ENCODE measurements at places on chromosomes 13 and 19.

- no peak for DNase-seq
Observed at GRCh38 chr13:70183041-70183440, 74.8 kb upstream of the KLHL1 start.

GRCh38 chr13:112931028-112931934, 37.7 kb upstream of the MCF2L start:
- DNase-seq = no peak

- no peak for DNase-seq
Observed at GRCh38 chr19:9150650-9151049, 10.5 kb downstream of the ZNF317 start.

- DNase-seq = no peak
Observed at GRCh38 chr13:110197026-110197425, 109.9 kb downstream of the COL4A1 start.

- no peak for DNase-seq
Observed at GRCh38 chr19:30676990-30677679, 305.0 kb downstream of the ZNF536 start.

DNA sequence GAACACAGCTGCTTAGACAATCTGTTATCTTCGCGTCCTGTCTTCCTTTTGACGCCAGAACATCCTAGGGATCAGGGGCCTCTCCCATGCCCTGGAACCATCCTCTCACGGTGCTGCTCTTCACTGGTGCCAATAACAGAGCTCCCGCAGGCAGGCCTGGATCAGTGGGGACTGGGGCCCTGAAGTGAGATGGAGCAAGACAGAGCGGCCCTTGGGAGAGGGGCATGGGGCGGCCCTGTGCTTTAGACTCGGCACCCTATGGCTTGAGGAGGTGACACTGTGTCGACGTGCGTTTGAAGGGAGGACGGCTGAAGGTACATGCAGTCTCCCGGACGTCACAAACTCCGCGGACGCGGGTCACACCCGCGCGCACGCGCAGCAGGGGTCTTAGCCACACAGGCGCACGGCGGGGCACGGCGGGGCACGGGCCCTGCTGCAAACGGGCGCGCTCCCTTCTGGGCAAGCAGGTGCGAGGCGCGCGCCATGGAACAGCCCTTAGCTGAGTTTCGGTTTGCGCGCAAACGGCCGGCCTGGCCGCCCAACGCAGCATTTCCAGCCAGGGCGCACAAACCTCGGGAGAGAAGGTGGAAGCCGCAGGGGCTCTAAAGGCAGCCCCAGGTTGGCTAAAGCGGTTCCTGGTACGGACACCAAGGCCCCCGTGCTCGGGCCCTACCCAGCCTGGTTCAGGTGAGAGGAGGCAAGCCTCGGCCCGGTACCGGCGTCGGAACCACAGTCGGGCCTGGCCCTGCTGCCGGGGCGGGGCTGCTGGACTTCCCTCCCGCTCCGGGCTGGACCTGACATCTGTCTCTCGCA, 16.5 kb upstream of the RNF17 start:
- DNase-seq = no peak

- no peak for DNase-seq
Observed at GRCh38 chr19:42175952-42176648, 41.4 kb downstream of the DEDD2 start.

- no peak for DNase-seq
Observed at GRCh38 chr19:57338877-57339276, 12.2 kb upstream of the ZNF304 start.

DNA sequence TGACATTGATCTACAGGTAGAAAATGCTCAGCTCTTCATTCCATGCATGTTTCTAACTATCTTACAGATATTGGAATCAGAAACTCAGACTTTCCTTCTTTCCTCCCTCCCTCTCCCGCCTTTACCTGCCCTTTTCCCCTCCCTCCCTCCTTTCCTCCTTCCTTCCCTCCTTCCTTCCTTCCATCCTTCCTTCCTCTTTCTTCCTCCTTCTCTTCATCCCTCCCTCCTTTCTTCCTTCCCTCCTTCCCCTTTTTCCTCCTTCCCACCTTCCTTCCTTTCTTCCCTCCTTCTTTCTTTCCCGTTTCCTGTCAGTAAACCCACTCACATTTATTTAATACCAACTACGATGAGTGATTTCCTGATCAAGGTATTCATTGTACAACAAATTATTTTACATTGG, 113.4 kb upstream of the IRS2 start:
- no peak for DNase-seq

GRCh38 chr13:102608974-102609373, 12.2 kb downstream of the TPP2 start:
- no peak for DNase-seq

DNA sequence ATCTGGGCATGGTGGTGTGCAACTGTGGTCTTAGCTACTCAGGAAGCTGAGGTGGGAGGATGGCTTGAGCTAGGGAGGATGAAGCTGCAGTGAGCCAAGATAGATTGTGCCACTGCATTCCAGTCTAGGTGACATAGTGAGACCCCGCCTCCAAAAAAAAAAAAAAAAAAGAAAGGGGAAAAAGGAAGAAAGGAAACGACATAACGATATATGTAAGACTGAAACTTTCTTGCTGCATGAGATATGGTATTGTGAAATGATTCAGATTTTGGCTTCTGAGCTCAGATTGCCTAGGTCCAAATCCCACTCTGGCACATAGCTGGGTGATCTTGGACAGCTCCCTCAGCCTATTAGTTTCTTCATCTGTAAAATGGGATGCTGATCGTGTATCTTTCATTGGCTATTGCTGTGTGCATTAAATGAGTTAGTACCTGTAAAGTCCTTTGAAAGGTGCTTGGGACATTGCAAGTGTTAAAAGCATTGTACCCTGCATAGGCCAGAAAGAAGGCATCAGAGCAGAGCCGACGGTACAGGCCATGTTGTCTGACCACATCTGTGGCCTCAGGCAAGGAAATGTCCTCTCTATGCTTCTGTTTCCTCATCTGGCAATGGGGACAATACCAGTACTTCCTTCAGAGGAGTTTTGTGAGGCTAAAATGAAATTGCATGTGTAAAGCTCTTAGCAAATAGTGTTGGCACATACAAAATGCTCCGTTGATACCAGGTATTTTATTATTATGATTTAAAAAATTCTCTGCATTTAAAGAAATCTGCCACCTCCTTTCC, 32.6 kb upstream of the SLC46A3 start:
- no peak for DNase-seq

DNA sequence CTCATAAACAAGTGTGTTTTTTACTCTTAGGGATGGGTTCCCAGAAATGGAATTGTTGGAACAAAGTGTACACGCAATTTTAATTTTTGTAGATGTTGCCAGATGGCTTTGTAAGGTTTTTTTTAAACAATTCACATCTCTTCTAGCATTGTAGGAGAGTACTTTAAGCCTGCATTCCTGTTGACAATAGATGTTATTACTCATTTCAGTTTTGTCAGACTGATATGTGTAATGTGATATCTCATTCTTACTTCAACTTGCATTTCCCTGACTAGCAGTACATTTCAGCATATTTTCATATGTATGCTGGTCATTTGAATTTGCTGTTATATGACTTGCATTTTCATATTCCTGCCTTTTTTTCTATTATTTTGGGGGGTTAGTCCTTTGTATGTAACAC, 186.6 kb upstream of the SLITRK6 start:
- DNase-seq = no peak

DNA sequence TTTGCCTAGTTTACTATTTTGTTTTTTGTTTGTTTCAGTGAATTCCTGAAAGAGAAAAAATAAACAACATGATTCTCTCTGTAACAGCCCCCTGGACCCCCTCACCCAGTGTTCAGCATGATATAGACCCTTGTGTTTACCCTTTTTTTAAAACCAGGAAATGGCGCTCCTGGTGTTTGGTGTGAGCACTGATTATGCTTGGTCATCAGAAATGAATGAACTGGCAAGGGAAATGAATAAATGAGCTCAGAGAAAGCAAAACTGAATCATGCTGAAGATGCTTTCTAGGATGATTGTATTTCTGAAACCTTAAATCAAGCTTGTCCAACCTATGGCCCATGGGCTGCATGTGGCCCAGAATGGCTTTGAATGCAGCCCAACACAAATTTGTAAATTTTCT, 22.1 kb downstream of the WASF3 start:
- DNase-seq = no peak

DNA sequence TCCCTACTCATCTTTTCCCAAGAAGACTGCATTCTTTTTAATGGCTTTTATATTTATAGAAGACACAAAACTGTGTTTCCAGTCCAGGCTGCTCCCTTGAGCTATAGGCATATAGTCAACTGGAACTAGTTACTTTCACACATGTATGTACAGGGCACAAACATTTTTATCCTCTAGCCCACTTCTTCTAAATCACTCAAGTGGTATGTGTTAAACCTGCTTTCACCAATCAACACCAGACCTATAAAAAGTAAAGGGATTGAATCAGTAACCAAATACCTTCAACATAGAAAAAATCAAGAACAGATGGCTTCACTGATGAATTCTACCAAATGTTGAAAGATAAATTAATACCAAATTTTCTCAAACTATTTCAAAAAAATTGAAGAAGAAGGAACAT, 584.2 kb upstream of the SLITRK1 start:
- DNase-seq = no peak

DNA sequence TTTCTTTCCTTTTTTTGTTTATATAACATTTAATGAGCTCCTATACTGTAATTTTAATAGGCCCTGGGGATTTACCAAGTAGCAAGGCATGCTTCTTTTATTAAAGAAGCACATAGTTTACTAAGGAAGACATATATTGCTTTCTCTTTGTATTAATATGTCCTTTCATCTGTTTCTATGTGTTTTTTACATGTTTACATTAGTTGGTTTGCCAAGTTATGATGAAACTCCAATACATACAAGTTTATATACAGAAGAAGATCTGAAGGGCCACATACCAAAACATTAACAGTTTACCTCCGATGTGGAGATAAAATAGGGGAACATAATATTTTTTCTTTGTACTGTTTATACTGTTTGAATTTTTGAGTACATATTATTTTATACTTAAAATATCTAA, 100.9 kb downstream of the LACC1 start:
- no peak for DNase-seq

- no peak for DNase-seq
Observed at GRCh38 chr13:113393226-113393562, 29.3 kb upstream of the GRTP1 start.

DNA sequence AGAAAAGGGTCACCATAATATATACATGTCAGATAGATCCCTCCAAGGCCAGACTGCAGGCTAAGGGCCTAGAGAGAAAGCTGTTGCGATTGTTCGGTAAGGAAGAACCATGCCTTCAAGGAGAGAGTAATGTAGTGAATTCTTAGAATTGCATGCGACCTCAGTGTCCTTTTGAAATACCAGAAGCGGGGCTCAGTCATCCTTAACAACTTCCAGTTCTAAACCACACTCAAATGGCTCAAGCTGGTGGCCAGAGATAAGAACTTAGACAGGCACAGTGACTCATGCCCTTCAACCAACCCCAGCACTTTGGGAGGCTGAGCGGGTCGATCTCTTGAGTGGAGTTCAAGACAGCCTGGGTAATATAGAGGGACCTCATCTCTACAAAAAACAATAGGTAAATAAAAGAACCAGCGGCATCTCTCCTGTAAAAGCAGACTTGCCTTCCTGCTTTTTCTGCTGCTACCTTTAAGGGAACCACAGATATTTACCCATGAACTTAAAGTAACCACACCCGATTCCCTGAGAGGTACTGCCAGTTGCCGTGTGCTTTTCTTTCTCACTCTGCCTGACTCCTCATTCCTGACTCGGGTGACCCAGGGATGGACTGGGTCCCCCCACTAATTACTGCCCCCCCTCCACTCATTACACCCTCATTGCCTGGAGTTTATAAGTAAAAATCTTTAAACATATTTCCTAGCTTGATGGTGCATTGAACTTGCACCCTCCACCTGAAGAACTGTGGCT, 15.4 kb upstream of the SIGLEC6 start:
- DNase-seq = no peak

GRCh38 chr13:26310470-26310869, 56.5 kb downstream of the CDK8 start:
- no peak for DNase-seq

DNA sequence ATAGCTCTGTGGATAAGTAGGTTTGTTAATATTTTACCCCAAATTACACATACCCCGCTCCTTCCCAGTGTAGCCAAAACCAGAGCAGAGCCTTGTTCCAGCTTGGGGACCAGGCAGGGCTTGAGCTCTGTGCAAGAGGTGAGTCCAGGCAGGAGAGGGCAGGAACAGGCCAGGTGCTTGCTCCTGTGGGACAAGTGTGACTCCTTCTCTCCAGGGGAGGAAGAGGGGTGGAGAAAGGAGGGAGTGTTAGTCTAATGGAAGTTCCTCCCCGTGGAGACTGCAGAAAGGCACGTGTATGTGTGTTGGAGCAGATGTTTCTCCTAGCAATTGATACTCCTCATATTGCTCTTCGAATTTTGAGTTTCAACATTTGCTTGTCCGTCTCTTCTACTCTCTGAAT, 201.0 kb downstream of the FGF9 start:
- DNase-seq = no peak

DNA sequence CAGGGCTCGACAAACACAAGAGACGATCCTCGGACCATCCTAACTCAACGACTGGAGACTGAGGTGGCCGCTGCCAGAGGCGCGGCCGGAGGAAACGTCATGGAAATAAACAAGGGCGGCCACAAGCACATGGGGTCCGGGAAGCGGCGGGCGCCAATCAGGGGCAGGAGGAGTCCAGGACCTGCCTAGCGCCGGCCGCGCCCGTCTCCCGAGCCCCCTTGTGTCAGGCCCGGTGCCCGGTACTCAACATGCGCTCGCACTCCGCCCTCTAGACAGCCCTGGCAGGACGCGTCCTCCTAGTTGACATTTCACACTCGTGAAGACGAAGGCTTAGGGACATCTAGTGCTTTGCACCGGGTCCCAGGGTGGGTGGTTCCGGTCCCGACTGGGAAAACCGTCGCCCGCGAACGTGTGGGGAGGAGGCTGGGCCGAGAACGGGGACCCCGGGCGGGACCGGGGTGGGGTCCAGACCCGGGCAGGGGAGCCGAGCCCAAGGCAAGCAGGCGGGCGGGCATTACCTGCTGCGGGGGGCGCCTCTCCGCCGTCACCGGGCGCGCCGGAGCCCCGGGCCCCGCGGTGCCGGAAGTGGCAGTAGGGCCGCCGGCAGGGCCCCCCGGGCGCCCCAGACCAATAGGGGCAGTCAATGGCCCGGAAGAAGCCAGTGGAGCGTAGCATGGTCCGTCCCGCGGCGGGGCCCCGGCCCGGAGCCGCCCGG, 442 bp downstream of the REXO1 start:
- no peak for DNase-seq

GRCh38 chr13:33340631-33341030, 55.1 kb upstream of the STARD13 start:
- no peak for DNase-seq

- no peak for DNase-seq
Observed at GRCh38 chr13:41668130-41668757, 210.9 kb downstream of the RGCC start.
